ENCODE measurements at places on chromosomes 6 and 20. TPM values are rescaled to one million over a fixed set of nuclear protein-coding genes. Genes with fewer than 3 reads are reported as not detected.

GRCh38 chr6:3878048-3878666 lies 29.0 kb downstream of the FAM50B start:
- no peak for DNase-seq

GRCh38 chr6:142746524-142746923 lies 198.5 kb downstream of the HIVEP2 start:
- DNase-seq, result no peak

DNA sequence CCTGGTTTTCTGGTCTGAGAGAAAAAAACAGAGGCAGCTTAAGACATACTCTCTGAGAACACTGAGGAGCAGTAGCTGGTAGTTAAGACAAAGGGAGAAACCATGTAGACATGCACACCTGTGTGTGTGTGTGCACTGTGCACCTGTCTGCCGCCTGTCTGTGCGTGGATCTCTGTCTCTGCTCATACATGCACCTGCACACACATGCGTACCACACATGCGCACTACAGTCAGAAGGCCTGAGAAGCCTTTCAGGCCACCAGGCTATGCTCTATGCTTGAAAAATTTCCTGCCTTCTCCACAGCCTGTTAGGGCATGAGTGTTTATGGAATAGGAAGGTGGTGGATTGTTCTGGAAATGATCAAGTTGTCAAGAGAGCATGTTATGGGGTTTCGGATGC lies 103.5 kb downstream of the CDH4 start:
- DNase-seq, result no peak

DNA sequence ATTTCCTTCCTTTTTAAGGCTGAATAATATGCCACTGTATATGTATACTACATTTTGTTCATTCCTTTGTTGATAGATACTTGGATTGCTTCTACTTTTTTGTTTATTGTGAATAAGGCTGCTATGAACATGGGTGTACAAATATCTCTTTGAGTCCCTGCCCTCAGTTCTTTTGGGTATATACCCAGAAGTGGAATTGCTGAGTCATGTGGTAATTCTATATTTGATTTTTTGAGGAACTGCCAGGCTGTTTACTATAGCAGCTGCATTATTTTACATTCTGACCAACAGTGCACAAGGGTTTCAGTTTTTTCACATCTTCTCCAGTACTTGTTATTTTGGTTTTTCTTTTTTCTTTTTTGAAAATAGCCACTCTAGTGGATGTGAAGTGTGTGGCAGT lies 34.1 kb downstream of the CDS2 start:
- DNase-seq, result no peak

- no peak for DNase-seq
These were observed 257.7 kb upstream of the GJE1 start for GRCh38 chr6:141874930-141875602.

SMIM26 gene
- 80.0 TPM for total RNA-seq

All from suprapubic skin (tissue), 4 donors.